ENCODE measurements at places on chromosomes 7 and 10.

DNA sequence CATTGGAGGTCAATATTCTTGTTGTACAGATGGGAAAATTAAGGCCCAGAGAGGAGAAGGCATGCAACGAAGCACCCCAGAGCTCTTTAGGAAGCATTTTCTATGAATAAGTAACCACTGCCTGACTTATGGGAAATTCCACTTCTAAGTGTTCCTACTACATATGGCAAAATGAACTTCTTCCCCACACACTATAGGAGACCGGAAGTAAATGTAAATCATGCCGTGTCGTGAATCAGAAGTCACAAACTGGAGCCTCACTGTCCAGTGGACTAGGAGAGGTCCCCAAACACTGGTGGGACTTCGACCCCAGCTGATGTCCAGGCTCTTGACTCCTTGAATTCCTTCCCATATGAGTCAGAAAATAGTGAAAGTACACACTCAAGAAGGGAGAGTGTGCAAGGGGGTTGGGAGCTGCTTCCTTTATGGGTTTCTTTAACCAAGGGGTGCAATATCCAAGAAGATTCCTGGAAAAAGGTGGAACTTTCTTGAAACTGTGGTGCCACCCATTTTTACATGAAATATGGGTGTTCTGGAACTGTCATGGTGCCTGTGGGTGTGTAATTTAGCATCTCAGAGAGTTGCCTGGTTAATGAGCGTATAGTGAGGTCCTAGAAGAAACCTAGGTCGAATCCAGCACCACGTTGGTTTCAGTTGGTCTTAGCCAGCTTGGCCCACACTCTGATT, 6.7 kb downstream of the RASSF4 start:
- no peak for DNase-seq

GRCh38 chr10:16867556-16867955, 50.3 kb upstream of the RSU1 start:
- no peak for DNase-seq

GRCh38 chr7:38222481-38223096, 44.5 kb downstream of the STARD3NL start:
- no peak for DNase-seq

DNA sequence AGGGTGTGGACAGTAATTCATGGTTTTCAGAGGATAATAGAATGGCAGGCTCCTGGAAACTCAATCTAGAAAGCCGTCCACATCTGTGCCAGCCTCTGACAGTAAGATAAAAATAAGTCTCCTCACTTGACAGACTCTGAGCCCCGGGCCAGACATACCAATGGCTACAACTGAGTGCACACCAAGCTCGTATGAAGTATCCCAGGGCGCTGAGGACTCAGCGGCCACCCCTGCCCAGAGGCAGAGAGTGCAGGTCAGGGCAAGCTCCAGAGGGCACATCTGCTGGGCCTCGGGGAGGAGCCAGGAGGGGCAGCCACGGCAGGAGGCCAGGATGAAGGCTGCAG, 262.8 kb upstream of the TCERG1L start:
- DNase-seq = no peak

GRCh38 chr7:47045207-47046051, 536.5 kb downstream of the TNS3 start:
- no peak for DNase-seq

GRCh38 chr7:158804335-158804734, 25.0 kb downstream of the ESYT2 start:
- no peak for DNase-seq

DNA sequence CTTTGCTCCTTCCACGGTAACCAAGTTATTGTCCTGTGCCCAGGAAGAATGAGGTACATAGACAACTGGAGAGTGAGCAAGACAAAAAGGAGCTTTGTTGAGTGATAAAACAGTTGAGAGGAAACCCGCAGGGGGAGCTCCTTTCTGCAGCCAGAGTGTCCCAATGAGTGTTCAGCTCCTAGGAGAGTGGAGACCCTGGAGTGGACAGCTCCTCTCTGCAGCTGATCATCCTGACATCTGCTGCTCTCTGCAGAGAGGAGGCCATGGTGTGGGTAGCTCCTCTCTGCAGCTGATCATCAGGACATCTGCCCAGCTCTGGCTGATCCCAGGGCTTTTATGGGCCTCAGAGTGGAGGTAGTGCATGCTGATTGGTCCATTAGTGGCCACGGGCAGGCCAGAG, 53.4 kb upstream of the PCDH15 start:
- DNase-seq = no peak

DNA sequence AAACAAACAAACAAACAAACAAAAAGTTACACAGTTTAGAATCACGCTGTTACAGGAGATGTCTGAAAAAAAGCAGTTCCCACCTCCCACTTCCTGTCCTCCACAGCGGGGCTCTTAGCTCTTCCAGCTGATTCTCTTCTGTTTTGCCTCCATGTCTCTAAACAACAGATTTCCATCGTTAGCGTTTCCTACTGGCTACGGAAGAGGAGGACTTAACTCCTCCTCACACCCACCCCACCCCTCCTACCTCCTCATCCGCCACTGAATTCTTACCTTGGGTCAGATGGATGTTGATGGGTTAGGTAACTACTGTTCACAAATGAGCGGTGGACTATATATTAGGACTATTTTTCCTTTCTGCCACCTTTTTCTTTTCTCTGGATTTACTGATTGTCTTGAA, 36.8 kb upstream of the NUB1 start:
- DNase-seq = no peak

DNA sequence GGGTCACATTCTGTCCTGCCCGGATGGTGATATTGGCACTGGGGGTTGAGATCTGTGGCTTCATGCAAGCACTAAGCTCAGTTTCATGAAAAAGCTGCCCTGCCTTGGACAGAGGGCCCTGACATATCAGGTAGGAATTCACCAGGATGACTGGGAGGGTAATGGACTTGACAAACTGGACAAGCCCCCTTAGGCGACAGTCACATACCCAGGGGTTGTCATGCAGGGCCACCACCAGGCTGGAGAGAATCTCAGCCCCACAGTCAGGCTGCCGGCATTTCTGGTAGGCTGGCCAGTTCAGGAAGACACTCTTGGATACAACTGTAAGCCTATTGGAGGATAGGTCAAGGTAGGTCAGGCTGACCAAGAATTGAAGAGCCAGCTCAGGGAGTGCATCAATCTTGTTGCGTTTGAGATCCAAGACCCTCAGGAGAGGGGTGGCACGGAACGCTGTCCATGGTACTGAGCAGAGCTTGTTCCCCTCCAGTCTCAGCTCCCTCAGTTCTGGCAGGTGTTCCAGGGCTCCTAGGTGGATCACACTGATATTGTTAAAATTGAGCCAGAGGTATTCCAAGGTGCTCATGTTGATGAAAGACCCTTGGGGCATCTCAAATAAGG, 824 bp downstream of the LRIT2 start:
- no peak for DNase-seq

- peak; percentile 45 for DNase-seq
Observed at GRCh38 chr7:150413640-150414081, 34.5 kb downstream of the ZNF775 start.

- DNase-seq = no peak
Observed at GRCh38 chr7:88361357-88361756, 54.7 kb upstream of the STEAP4 start.

GRCh38 chr10:123774132-123774742, 108.1 kb downstream of the GPR26 start:
- no peak for DNase-seq

- DNase-seq = no peak
Observed at GRCh38 chr7:107384025-107384424, 85.8 kb upstream of the GPR22 start.

DNA sequence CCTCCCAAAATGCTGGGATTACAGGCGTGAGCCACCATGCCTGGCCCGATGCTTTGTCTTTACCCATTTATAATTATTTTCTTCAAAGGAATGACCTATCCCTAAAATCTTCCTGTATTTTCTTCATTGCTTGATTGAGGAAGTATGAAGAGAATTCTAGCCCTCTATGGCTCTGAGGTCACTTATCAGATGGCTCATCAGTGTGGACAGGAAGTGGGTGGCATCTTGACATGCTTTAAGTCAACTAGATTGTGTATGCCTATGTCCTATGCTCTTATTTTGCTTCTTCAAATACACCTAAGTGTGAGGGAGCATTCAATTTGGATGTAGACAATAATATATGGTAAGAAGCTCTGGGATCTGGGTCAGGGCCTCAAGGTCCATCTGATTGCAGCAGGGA, 1020.5 kb downstream of the LRMDA start:
- no peak for DNase-seq

DNA sequence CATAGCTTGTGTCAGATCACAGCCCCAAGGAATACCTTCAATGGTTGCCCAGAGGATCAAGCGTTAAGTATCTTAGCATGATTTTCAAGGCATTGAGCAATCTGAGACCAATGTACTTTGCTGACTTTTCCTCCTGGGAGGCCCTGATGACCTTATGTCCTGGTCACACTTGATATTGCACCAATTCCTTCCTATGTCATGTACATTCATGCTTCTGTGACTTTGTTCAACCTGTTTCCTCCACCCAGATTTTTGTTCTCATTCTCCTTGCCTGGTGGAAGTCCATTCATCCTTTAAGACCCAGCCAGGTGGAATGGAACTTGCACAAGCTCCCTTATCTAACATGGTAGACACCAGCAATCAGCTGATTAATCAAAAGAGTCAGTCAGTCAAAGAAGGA, 160.8 kb downstream of the PFKFB3 start:
- DNase-seq = no peak

GRCh38 chr10:119030421-119031250, 1.1 kb downstream of the NANOS1 start:
- DNase-seq = no peak

DNA sequence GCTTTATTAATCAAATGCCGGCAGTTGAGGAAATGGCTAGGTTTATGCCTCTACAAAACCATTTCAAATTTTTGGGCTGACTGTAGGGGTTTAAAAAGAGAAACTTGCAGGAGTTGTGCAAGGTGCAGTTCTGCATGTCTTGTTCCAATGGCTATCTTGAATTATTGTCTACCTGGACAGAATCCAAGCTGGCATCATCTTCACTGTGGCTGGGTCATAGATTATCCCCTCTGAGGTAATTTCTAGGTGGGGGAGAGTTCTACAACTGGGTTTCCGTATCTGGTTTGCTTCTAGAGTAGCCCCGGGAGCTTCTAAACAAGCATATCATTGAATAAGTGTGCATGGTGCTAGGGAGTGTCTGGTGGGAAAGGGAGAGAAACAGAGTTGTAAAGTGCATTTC, 16.9 kb downstream of the BET1 start:
- no peak for DNase-seq
